ENCODE measurements at places on chromosomes 6 and 20.

DNA sequence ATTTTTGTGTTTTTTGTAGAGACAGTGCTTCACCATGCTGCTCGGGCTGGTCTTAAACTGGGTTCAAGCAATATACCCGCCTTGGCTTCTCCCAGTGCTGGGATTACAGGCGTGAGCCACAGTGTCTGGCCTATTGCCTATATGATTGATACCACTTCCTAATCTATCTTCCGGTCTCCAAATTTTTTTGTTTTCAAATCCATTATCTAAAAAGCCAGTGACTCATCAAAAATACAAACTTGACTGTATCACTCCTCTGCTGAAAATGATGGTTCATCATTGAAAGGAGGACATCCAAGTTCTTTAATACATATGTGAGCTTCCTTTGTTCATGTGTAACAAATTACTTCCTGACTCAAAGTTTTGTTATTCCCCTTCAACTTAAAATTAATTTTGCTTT is 35.5 kb downstream of the FAM8A1 start:
- DNase-seq: no peak

DNA sequence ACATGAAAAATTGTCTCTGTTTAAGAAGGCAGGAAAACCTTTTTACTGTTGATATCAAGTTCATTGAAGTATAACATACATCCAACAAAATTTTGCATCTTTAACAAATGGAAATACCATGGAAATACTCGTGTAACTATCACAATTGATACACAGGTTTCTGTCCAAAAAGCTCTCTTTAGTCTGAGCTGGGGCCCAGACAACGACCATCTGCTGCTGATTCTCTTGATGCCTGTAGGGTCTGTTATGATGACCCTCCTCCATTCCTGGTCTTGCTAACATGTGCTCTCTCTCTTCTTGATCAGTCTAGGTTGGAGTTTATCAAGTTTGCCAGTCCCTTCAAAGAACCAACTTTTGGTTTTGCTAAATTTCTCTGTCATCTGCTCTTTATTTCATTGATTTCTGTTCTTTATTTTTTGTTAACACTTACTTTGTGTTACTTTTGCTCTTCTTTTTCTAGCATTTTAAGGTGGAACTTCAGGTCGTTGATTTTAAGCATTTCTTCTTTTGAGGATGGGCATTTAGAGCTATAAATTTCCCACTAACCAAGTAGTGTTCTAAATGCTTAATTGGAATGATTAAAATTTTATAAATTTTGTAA is 116.8 kb downstream of the PSMB1 start:
- no peak for DNase-seq

GRCh38 chr20:38373898-38374297 is 27.6 kb downstream of the LBP start:
- no peak for DNase-seq

- no peak for DNase-seq
Measured at GRCh38 chr6:56891754-56892153, 63.2 kb upstream of the BEND6 start.

DNA sequence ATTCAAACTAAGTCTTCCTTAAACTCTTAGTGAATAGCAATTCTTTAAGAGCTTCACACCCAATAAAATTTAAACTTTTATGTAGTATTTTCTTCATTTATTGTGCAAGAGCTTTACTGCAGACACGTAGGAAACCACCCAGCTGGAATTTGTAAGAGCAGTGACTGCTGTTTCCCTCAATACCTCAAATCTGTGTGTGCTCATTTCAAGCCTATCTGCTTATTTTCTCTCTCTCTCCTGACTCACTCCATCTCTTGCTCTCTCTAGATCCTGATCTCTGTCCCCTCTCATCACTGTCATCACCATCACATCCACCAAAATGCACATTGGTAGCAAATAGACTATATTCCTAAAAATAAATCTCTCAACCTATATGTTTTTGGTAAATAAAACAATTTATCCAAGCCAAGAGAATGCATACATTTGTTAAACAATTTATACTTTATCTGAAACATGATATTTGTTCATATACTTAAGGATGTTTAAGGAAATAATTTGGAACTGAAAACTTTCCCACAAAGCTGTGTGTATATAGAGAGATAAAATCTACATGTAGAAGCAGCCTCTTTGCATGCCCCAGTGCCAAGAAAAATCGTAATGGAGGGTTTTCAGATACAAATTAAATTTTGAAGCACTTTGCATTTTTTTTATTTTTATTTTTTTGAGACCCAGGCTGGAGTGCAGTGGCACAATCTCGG is 273.0 kb downstream of the TFAP2A start:
- no peak for DNase-seq

- DNase-seq: peak; percentile 14
Measured at GRCh38 chr20:35207950-35208611, 18.4 kb upstream of the MMP24 start.

DNA sequence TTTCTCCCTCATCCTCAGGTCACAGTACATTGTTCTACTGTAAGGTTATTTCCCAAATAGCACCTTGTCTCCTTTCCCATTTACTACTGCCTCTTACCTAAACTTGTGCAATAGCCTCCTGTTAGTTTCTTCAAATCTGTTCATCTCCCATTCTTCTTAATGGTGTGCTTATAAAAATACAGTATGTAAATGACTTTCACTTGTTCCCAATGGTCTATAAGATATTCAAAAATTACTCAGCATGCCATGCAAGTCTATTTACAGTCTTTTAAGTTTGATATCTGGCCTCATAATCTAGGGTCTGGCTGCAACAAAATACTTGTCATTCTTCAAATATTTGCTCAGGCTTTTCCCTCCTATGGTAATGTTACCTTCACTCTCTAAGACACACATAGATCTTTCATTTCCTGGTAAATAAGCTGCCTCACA is 31.5 kb upstream of the RHAG start:
- no peak for DNase-seq

DNA sequence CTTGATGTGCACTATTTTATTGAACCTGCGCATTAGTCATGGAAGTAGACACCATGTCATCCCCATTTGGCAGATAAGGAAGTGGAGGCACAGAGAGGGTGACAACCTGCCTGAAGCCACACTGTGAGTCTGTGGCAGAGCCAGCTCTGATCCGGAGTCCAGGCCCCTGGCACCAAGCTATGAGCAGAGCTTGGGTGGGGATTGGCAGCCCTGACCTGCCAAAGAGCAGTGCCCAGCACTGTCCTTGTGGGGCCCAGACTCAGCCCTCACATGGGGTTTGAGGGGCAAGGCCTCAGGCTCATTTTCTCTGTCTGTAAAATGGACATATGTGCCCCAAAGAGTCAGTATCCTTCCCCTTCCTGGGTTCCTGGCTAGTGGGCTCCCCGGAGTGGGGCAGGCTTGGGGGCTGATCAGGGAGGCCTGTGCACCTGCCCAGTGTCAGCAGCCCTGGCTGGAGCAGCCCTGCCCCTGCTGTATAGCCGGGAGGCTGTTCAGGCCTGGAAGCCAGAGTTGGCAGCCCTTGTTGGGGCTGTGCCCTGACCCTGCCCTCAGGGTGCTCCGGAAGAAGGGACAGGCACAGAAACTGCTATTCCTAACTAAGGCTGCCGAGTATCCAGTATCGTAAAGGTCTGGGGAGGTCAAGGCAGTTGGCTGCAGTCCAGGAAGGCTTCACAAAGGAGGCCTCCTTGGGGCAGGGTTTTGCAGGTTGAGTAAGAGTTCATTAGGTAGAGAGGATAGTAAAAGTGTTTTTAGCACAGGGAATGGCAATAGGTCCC is 38.7 kb downstream of the TGM2 start:
- DNase-seq: no peak

DNA sequence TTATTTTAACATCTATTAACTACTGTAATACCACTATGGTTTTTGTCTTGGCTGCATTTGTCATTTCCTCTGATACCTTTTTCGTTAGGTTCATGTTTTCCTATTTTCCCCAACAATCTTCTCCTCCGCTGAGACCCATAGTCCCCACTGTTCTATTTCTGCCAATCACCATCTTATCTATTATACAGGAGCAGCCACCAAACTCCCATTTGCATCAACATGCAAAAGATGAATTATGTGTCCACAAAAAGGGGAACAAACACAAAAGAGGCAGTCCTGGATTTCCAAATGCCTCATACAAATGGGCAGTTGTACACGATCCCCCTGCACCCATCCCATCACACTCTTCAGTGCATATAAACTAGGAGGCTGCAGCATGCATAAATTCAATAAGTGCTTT is 121.7 kb upstream of the MYLIP start:
- DNase-seq: no peak

DNA sequence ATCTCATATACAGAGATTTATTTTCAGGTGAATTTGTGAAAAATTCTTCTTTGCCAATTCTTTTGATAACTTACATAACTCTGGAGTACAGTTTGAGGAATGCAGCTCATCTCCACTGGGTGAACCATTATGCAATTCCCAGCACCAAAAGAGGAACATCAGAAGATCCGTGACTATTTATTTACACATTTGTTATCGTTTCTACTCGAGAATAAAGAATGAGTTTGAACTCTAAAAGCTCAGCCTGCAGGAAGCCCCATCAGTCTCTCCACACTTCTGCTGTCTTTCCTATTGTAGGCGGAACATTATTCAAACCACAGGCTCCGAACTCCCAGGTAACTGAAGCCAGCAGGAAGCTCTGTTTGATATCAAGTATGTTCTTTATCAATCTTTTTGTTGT is 95.9 kb upstream of the IFNGR1 start:
- DNase-seq: no peak

DNA sequence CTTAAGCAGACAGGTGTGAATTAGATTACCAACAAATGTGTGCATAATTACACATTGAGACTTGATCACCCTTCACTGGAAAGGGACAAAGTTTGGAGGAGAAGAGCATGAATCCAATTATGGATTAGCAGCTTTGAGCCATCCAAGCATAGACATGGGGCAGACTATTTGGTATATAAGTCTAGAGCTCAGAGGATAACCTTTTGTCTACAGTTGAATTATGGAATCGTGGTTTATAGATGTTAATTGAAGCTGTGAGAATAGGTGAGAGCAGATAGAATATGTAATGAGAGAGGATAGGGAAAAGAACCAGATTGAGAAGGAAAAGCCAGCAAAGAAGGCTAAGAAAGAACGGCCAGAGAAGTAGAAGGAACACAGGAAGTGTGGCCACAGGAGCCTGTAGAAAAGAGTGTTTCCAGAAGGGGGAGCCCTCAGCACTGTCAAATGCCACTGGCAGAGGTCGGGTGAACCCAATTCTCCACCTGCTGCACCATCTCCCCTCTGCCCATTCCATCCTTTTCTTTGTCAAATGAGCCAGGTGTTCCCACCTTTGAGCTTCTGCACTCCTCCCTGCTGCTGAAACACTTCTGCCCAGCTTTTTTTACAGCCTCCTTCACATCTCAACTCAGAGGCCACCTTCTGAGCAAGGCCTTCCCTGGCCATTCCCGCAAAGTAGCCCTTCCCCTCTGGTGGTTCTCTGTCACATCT is 7.3 kb downstream of the DNTTIP1 start:
- DNase-seq: no peak

- no peak for DNase-seq
Measured at GRCh38 chr6:158784505-158784904, 34.7 kb downstream of the EZR start.

DNA sequence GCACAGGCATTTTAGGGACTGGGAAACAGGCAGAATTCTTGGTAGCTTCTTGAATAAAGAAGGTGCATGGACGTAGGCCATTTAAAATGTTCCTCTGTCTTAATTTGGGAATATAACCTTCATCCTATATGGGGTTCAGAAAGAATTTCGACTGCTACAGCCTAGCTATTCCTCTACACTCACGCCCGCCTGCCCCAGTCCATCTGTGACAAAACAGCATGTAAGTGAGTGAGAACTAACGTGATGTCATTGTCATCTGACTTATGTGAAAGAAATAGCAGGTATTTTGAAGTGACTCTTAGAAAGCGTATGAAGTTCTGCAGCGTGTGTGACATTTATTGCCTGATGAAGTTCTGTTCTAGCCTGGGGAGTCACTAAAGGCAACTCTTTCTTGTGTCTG is 52.2 kb upstream of the SLC22A1 start:
- no peak for DNase-seq

DNA sequence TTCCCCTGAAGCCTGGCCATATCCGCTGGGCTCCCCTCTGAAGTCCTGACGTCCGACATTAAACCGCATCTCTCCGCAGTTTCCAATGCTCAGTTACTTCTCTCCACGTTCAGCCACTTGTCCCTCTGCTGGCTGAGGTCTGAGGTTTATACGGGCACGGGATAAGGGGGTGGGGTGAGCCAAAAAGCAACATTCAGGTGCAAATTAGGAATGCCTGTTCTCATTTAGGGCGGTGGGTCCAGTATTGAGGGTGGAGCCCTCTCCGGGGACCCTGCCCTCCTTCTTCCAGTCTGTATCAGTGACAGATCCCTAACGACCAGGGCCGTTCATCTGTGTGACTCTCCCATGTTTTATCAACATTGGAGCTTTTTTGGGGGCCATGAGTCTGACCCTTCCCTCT is 1454.4 kb downstream of the HACE1 start:
- no peak for DNase-seq

- DNase-seq: no peak
Measured at GRCh38 chr20:49560186-49560585, 7.8 kb downstream of the PTGIS start.

DNA sequence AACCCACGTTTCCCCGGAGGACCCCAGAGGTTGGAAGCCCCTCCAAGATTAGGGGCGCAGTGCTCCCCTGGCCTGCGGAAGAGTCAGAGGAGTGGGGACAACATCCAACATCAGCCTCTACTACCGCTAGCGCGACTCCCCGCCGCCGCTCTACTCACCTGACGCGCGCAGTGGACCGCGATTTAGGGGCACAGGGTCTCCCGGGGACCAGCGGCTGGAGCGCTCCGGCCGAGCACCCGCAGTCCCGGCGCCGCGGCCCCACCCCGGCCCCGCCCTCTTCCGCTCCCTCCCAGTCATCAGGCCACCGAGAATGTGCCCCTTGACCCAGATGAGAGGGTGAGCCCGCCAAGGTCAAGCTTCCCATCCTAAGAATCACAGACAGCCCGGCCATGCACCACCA is at the start of gene ZFP57:
TSS of gene ZFP57 (minus strand) at position 249 of the 400 bp plus-strand sequence. CDS start 4,149 bp downstream, outside the sequence.
- DNase-seq: no peak

GRCh38 chr6:74117113-74117512 is 421.1 kb downstream of the CD109 start:
- DNase-seq: no peak

- DNase-seq: peak; percentile 50
Measured at GRCh38 chr20:51400051-51400926, 142.2 kb downstream of the NFATC2 start.

- DNase-seq: no peak
Measured at GRCh38 chr6:80433010-80433672, 326.7 kb downstream of the BCKDHB start.

DNA sequence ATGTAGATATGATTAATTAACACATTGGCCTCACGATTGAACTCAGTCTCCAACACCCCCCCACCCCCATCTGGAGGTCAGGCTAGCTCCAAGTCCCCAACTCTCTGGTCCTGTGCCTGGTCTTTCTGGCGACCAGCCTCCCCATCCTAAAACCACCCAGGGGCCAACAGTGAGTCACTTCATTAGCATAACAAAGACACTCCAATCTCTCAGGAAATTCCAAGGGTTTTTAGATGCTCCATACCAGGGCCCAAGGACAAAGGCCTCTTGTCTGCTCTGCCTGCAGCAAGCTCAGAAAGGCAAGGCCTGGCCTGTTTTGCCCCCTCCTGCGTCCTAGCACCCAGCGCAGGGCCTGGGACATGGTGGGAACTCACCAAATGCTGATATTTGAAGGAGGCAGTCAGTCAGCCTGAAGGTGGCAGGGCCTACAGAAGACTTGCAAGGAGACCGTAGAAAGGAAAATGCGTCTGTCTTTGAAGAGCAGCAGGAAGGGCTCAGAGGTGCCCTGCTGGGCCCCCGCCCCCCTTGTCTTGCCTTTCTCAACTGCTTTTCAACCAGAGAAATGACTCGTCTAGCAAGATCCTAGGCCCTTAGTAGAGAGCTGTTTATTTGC is 184.7 kb downstream of the CDH4 start:
- no peak for DNase-seq

- no peak for DNase-seq
Measured at GRCh38 chr6:33072508-33073100, 845 bp downstream of the HLA-DPA1 start.

Measured in stimulated activated CD8-positive, alpha-beta memory T cell treated with anti-CD3 and anti-CD28 coated beads, Interleukin-7, amount 100 ng/mL, for 48 hours (primary cell).